ENCODE measurements at places on chromosomes 11 and 22. TPM values are rescaled to one million over a fixed set of nuclear protein-coding genes. Genes with fewer than 3 reads are reported as not detected.

GRCh38 chr22:48850658-48851287 is 976.9 kb downstream of the BRD1 start:
- no peak overlapping the region for H3K4me3 ChIP-seq
- no peaks in the 10 kb centered on the region for H3K36me3 ChIP-seq
- no peak for DNase-seq
- no peaks in the 10 kb centered on the region for H3K27me3 ChIP-seq

- no peak overlapping the region for H3K4me3 ChIP-seq
- no peak overlapping the region for H3K27ac ChIP-seq
- no peaks in the 10 kb centered on the region for H3K4me1 ChIP-seq
- peaks cover 3% of the 10 kb centered on the region for H3K36me3 ChIP-seq
These were observed 254.8 kb downstream of the FAM76B start for GRCh38 chr11:95534809-95535208.

DNA sequence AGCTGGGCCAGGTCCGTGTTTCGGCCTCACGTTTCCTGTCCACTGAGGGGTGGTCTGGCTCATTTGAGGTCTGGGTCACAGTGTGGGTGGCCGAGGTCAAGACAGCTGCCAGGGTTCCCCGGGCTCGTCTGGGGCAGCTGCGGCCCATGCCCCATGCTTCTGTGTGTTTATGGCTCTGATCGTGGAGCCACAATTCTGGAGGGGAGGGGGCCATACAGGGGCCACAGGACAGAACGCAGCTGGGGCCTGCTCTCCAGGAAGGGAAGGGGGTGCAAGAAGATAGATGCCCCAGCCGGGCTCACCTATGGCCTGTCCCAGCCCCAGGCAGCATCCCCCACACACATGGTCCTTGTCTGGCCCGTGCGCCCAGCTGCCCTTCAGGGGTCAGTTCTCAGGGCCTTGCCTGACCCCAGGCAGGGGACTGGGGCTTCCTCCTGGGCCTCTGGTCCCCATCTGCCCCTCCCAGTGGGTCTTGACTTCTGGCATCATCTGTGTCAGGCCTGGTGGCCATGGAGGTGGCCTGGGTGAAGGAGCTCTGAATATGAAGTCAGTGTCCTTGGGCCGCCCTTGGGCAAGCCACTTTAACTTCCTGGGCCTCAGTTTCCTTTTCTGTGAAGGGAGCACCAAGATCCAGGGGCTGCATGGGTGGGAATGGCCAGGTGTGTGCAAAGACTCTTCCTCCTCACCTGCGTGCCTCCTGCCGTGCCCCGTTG is 8.4 kb downstream of the TSPAN32 start:
- H3K4me1 ChIP-seq, result peaks cover 16% of the 10 kb centered on the region
- no peak overlapping the region for H3K4me3 ChIP-seq
- no peaks in the 10 kb centered on the region for H3K27me3 ChIP-seq
- H3K27ac ChIP-seq, result no peak overlapping the region
- H3K36me3 ChIP-seq, result no peaks in the 10 kb centered on the region

DNA sequence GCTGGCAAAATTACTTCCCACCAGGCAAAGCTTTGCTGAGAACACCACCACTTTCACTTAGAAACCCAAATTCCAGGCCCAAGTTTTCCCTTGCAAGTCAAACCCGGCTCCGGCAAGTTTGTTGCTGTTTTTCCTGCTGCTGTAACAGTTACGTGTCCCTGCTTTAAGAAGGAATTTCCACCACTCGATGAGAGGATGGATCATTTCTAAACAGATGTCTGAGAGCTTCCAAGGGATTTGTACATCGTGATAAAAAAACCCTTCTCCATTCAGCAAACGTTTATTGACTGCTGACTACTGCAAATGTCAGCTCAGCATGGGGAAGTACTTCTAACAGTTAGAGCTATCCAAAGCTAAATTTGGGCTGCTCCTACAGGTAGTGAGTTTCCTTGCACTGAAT is 19.7 kb downstream of the P2RX3 start:
- H3K4me1 ChIP-seq, result no peaks in the 10 kb centered on the region
- no peak for DNase-seq
- peaks cover 26% of the 10 kb centered on the region for H3K27me3 ChIP-seq
- no peaks in the 10 kb centered on the region for H3K36me3 ChIP-seq
- no peak overlapping the region for H3K4me3 ChIP-seq

DNA sequence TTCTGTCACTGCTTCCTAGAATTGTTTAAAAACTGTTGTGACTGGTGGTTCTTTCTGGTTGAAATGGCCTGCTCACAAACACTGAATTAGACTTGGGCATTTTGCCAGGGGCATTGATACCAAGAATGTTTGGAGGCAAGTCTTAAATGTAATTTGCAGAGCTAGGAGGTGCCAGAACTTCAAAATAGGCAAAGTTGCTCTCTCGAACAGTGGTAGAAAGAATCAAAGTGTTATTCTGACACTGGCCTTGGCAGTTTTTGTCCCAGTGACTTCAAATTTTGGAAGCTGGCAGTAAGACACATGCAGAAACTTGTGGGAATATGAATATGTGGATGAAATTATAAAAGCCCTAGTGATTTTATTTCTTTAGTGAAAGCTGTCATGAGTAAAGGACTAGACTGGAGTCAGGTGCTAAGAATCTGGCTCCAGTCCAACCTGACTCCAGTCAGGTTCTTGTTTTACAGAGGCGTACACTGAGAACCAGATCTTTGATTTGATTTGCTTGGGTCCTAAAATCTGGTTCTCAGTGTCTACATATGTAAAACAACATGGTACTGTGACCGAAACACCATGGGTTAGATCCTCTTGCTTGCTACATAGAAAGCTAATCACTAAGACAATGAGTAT is 20.9 kb downstream of the SVIP start:
- H3K4me3 ChIP-seq, result no peak overlapping the region
- no peak overlapping the region for H3K27ac ChIP-seq
- H3K4me1 ChIP-seq, result peaks cover 5% of the 10 kb centered on the region
- no peak for DNase-seq
- H3K36me3 ChIP-seq, result peaks cover 3% of the 10 kb centered on the region

DNA sequence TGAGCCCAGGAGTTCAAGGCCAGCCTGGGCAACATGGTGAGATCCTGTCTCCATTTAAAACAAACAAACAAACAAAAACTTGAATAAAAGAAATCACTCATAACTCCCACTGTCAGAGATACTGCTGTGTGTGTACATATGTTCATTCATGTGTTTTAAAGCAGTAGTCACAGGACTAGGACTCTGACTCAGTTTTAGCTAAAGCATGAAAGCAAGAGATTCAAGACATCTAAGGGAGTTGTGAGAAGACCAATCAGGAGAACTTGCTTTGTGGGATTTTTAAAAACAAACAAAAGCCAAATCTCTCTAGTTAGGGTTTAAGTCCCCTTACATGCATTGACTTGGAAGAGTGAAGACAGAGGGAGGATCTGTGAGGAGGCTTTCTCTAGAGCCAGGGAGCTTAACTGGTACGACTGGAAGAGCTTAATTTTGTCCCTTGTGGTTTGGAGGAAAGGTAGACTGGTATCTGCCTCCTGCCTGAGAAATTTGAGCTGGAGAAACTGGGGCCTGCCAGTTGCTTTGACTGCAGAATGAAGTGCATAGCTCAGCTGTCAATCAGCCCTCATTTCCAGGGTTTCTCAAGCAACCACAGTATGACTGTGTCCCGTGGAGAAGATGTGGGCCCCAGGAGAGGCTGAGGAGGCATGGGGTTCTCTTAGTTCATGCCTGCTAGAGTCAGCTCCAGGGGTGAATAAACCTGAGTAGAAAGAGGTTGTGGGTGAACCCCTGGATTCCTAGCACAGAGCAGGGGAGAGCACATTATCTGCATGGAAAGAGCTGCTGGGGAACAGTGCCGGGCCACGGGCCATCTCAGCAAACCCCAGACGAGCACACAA is 30.6 kb downstream of the EXPH5 start:
- H3K36me3 ChIP-seq, result no peaks in the 10 kb centered on the region
- DNase-seq, result no peak
- no peak overlapping the region for H3K4me3 ChIP-seq

GRCh38 chr11:123073343-123074057 is 11.6 kb upstream of the HSPA8 start:
- peak overlapping the region; percentile 47 for H3K27ac ChIP-seq
- H3K4me1 ChIP-seq, result peaks cover 36% of the 10 kb centered on the region
- no peak overlapping the region for H3K4me3 ChIP-seq
- no peaks in the 10 kb centered on the region for H3K36me3 ChIP-seq
- no peaks in the 10 kb centered on the region for H3K27me3 ChIP-seq

The GGTLC3 gene
- total RNA-seq, result not detected

The FAT3 gene
- total RNA-seq, result not detected

The NNMT gene
- total RNA-seq, result not detected
